LHCN-M2 (cell line): ENCODE measurements at places on chromosomes 6 and 20.

- DNase-seq = peak; percentile 79
These were observed 263.9 kb downstream of the FARS2 start for GRCh38 chr6:5525209-5525608.

DNA sequence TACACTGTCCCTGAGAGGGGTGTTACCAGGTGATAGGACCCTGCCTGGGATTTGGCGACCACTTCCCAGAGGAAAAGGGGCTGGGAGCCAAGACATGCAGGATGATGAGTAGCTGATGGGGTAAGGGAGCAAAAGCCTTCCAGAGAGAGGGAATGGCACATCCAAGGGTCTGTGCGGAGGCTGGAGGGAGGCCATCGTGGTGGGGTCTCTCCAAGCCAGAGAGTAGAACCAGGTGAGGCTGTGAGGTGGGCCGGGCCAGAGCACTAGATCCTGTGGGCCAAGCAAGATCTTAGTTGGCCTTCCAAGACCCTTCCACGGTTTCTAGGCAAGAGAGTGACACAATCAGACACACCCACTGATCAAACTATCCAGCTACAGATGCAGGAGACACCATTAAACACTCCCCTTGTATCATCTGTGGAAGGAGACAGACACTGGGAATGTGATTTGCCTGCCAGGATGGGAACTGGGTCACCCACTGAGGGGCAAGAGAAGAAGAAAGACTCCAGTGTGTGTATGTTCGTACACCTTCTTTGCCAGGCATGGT, 128.9 kb downstream of the BANF2 start:
- no peak for DNase-seq

- DNase-seq = no peak
These were observed 5.3 kb upstream of the EPPIN start for GRCh38 chr20:45552456-45552855.

GRCh38 chr6:167826896-167827582, at the start of gene AFDN:
Gene AFDN, plus strand, starts transcription at chr6:167826911. Its CDS starts 222 bp downstream, at chr6:167827133.
- no peak for DNase-seq

GRCh38 chr6:68732423-68732822, 97.3 kb downstream of the ADGRB3 start:
- no peak for DNase-seq

GRCh38 chr6:36757206-36757605, 59.6 kb downstream of the RAB44 start:
- DNase-seq = no peak
